Femur (tissue), 1 donor: ENCODE measurements at places on chromosomes 7 and 10.

- no peak for DNase-seq
Measured at GRCh38 chr7:30898411-30898810, 13.2 kb upstream of the AQP1 start.

- peak; percentile 66 for DNase-seq
Measured at GRCh38 chr10:103197174-103197573, 4.1 kb upstream of the NT5C2 start.

DNA sequence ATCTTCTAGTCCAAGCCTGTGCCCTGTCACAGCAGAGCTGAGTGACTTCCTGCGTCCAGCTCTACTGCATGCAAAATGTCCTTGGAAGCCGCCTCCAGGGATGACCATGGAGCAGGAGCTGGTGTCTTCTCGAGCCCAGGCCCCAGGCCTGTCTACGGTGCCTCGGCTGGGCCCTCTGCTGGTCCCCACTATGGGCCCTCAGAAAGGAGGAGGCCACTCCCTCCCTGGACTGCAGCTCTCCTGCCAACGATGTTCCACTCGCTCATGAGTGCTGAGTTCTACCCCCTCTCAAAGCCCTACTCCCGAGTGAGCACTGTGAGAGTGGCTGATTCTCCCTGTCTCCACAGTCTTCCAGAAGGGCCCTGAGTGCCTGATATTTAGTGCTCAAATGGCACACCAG lies 504.9 kb downstream of the PTPRN2 start:
- DNase-seq = no peak

GRCh38 chr10:6530211-6530840 lies 49.8 kb downstream of the PRKCQ start:
- DNase-seq = no peak

DNA sequence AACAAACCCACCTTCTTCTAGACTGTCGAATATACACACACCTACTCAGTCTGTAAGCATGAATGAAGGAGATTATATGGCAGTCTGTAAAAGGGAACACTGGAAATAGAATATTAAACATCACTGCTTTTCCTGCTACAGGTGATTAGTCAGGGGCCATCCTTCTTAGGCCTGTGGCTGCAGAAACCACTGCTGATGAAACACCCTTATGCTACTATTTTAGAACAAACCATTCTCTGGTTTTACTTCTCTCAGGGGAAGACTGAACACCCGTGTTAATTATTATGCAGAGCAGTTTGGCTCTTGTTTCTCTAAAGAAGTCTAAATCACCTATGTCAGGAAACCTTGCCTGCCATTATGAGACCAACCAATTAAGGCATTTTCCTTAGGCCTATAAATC lies 351.1 kb upstream of the KLF6 start:
- DNase-seq = no peak
